ENCODE measurements at places on chromosomes 3 and 15. TPM values are rescaled to one million over a fixed set of nuclear protein-coding genes. Genes with fewer than 3 reads are reported as not detected.

Gene KLHL40
- total RNA-seq: not detected

Gene TAGLN3
- total RNA-seq: 0.37 TPM

Gene CAMKV
- total RNA-seq: 0.12 TPM

GRCh38 chr15:89825271-89825940 is 10.8 kb upstream of the ANPEP start:
- DNase-seq: no peak

Gene CCR9
- 0.34 TPM for total RNA-seq

DNA sequence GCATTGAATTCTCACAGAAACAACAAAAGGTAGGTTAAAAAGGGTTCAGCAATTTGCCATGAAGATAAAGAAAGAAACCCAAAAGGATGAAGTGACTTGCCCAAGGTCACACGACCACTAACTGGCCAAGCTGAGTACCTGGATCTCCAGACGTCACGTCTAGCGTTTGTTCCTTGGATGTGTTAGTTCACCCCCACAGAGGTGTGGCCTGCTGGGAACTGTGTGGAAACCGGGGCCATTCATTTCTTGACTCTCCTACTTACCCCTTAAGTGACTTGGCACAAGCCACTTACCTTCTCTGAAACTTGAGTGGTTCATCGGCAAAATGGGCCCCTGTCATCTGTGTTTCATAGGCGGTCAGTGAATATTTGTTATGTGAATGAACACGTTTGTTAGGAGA is 244.3 kb upstream of the SLCO3A1 start:
- DNase-seq: no peak

DNA sequence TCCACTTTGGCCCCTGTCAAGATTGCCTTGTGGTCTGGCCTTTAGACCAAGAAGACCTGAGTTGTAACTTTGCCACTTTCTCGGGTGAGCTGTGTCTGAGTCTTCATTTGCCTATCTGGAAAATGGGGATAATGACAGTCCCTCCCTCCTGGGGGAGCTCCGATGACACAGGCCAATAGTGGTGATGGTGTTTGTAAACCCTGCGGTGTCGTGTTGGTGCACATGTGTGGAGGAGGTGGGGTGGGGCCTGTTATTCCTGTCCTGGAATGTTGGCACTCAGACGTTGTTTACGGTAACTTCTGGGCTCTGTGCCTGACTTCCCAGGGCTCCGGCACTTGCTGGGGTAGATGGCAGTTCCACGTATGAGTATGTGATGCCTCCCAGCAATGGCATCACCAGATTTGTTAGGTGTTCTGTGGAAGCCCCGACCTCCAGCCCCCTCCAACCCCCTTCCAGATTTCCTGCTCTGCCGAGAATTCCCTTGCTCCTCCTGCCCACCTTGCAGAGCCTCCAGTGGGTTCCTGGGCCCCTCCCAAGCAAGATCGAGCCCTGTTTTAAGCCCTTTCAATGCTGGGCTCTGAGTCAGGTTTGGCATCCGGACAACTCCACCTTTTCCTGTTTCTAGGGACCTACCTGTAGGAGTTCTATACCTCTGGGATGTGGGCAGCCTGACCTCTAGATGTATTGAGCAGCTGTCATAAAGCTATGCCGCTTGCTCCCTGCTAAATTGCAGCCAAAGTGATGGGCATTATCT is 31.4 kb downstream of the HRH1 start:
- DNase-seq: peak; percentile 43

- DNase-seq: peak; percentile 50
These were observed 180.3 kb upstream of the TSC22D2 start for GRCh38 chr3:150227839-150228238.

DNA sequence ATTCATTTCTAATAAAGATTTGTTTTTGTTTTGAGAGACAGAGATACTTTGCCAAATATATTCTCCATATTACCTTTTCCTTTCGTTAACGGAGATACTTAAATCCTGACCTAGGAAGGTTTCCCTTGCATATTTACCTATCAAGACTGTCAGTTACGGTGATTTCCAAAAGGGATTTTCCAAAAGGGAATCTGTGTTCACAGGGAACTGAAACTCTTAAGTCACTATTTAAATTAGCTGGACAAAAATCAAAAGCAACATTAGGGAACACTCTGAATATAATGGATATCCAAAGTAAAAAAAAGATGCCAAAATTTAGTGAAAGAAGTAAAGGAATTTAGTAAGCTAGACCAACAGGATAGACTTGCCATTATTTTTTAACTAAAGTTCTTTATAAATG is 576 bp downstream of the LRRFIP2 start:
- no peak for DNase-seq

DNA sequence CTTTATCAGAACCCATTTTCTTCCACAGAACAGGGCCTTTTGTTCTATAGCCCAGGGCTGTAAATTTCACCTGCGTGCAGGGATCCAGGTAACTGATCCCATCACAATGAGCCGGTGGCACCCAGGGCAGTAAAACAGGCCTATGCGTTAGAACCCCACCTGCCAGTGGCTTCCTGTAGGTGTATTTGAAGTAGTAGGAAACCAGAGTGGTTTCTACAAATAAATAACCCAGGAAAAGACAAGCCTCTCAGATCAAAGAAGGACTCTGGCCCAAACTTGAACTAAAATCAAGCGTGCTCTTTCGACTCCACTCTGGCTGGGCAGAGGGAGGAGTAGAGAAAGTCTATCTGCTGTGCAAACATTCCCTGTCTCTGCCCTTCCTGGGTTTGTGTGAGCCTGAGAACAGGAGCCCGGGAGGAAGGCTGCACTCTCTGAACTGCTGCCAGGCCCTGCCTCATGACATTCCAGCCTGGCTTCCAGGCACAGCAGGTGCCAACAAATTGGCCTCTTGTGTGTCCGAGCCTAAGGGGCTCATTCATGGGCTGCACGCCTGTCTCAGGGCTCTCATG is 77.7 kb downstream of the CEMIP start:
- peak; percentile 72 for DNase-seq

DNA sequence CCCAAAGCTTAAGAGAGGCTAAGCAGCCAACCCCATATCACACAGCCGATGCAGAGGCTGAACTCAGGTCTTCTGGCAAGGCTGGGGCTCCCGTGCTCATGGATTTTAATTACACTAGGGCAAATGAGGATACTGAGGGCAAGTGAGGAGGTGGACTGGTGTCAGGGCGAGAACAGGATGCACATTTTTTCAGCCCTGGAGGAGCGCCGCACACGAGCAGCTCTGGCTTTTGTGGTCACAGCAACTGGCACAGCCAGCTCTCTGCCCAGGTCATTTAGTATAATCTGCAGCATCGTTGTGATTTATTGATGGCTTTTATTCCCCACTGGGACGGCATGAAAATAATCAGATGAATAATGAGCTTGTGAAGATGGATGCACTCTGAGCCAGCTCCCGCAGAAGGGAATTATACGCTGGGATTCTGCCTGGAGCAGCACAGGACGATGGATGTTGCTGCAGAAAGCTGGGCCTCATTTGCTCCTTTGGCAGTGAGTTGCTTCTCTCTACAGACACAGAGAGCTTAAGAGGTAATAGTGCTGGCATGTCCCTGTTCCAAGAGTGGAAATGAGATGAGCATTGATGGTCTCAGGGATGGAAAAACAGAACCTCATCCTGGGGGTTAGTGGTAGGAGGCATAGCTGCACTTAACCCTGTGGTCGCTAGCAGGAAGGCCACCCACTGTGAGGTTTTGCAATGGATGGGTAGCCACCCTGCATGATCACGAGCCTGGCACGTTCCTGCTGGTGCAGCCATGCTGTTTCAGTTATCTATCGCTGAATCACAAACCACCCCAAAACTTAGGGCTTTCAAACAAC is 135.4 kb downstream of the UACA start:
- DNase-seq: no peak

- no peak for DNase-seq
These were observed 10.7 kb downstream of the PDE8A start for GRCh38 chr15:84992157-84992944.
